Activated CD4-positive, alpha-beta T cell treated with anti-CD3 and anti-CD28 coated beads, Interleukin-10, Interleukin-2, amounts not matched to agents 100 ng/mL and 50 ng/mL, durations not matched to agents 16 hours and 8 hours (primary cell): ENCODE measurements at places on chromosomes 1 and 21.

- no peak for DNase-seq
These were observed 3.7 kb downstream of the ARHGEF16 start for GRCh38 chr1:3457910-3458883.

- DNase-seq: no peak
These were observed 20.9 kb downstream of the TTLL7 start for GRCh38 chr1:83978056-83978455.

- no peak for DNase-seq
These were observed 33.6 kb downstream of the SLC37A1 start for GRCh38 chr21:42547001-42547905.

- peak; percentile 67 for DNase-seq
These were observed 22.6 kb downstream of the BTG2 start for GRCh38 chr1:203327684-203328457.

DNA sequence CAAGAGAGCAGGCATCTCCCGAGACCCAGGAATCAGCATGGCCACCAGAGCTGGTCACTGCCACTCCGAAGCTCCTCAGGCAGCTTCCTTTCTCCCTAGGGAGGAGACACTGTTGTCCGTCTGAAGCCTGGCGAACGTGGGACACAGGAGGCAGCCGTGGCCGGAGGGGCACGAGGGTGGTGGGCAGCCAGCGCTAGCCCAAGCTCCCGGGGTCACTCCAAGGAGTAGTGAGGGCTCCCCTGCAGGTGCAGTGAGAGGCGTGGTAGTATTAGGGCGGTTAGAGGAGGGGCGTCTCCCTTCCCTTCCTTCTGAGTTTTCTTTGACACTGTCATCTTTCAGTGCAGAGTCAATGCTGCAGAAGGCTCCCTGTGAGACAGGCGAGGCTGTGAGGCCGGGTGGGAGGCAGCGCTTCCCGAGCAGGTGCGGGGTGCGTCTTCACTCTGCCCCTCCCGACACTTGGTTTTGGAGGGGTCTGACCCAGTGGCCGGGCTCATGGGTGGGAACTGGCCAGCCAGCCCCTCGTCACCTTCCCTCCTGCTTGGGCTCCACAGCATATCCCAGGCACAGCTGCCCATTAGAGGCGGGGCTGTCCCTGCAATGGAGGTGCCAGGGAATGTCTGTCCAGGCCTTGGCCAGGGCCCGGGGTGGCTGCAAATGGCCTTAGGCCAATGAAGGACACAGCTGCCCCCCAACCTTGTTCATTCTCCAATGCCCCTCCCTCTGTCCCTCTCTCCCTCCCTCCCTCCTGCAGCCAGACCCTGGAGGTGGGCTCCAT, 171.6 kb upstream of the ARHGEF16 start:
- DNase-seq: no peak
